ENCODE measurements at places on chromosomes 4 and X.

DNA sequence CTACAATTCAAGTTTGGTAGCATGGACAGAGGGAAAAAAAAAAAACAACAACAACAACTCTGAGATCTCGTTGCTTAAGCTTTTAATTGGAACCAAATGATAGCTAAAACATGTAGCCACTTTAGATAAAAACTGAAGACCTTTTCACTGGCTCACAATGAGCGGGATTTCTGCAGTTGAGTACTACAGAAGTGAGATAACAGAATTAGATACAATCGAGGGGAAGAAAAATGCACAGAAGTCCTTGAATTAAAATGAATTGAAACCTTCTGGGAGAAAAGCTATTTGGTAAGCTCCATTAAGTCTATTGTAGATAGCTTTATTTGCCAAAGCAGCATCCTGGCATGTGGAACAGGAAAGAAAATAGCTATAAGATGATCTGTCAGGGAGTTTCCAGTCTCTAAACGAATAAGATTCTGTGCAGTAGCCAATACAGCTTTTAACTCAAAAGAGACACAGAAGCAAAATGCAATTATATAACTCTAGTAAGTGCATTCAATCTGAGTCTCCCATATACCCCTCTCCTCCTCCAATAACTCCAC is 248.5 kb downstream of the ENOX2 start:
- DNase-seq, result no peak

- no peak for DNase-seq
Observed at GRCh38 chr4:4564522-4564921, 22.7 kb upstream of the STX18 start.

DNA sequence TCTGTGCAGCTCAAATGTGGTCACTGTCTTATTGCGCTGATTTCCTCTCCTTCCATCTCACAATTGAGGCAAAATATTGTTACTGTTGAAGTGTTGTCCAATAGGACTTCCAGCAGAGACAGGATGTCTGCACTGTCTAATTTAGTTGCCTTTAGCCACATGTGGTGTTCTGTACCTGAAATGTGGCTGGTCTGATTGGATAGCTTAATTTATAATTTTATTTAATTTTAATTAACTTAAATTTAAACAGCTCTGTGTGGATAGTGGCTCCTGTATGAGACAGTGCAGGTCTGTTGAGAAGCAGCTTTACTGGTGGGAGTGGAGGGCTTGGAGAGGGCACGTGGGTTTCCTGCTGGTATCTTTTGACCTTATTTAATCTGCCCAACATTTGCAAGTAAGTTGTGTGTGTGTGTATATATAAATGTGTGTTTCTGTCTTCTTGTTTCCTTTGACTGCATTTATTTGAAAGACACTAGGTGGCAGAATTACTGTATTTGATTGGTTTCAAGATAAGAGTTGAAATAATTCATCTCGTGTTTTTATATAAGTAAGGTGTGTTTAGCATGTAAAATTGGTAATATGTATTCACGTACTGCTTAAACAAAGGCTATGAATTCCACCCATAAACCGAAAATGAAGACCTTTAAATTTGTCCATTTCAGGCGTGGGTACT is 55.3 kb upstream of the MSANTD1 start:
- DNase-seq, result no peak

GRCh38 chr4:35216636-35217035 is 1027.7 kb downstream of the ARAP2 start:
- DNase-seq, result no peak

DNA sequence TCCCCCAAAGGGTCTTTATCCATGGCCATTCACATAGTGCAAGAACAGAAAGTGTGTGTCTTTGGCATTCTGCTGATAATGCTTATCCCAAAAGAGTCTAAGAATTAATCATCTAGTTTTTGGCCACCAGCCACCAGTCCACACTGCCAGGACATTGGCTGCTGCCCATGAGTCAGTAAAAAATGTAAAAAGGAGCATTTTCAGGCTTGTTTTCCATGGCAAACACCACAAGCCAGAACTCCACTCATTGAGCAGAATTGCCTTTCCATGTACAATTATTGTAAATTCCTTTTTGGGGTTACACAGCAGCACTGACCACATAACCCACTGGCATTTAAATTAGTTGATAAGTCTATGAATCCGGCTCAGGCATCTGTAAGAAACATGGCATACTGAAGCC is 89.2 kb upstream of the PRDX4 start:
- no peak for DNase-seq

DNA sequence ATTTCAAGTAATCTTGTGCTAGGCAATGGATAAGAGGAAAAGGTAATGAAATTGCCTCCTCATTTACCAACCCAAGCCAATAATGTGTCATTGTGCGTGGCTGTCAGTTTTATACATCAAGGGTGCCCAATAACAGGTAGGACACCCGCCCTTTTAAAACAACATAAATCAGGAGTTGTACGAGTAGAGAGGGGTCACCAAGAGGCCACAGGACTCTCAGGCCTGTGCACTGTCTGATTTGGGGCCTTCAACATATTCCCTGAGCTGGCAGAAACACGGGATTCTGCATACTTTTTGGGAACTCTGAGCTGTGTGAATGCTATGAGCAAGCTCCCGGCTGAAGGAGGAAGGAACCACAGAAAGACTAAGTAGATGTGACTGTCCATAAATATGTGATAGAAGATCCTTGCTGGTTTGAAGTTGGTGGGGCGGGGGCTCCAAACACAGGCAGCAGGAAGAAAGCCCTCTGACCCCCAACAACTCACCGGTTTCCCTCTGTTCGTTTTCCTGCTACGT is 82.7 kb upstream of the MAML3 start:
- no peak for DNase-seq

DNA sequence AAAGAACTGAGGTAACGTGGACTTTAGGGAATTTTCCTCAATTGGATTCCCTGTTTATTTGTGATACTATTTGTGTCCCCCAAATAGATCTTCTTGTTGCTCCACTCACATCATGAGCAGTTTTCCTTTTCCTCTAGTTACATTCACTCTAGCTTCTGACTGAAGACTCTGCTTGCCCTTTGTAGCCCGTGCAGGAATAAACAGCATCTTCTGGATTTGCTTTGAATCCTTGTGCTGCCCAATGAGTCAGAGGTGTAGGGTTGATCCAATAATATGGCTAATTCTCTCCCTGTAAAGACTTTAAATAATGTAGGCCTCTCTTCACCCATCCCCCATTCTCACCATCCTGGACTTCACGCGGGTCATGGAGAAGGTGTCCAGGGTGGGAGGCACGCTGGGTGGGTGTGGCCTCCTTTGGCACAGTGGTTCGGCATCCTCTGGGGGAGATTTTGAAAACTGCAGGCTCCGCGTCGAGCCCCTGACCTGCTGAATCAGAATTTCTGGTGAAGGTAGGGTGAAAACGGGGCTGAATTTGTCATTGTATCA is 9.0 kb downstream of the HAND2 start:
- DNase-seq, result no peak

- no peak for DNase-seq
Observed at GRCh38 chrX:10110984-10111363, 45.8 kb upstream of the CLCN4 start.

DNA sequence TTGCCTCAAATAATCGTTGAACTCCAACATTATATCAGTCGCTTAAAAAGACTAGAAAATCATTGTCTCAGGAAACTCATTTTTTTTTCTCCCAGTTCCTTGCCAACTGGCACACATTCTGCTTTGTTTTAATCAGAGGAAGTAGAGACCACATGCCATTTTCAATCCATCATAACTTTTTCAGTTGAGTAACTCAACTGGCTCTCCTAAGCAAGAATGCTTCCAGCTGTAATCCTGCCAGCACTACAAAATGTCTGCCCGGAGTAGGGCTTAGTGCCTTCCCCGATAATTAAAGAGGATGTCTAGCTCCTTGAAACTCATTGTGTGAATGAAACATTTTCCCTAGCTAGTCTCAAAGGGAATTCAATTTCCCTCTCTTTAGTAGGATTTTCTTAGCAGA is 33.0 kb downstream of the FREM3 start:
- DNase-seq, result peak; percentile 67

- DNase-seq, result no peak
Observed at GRCh38 chr4:103425406-103425805, 227.3 kb upstream of the CENPE start.

- no peak for DNase-seq
Observed at GRCh38 chr4:144547678-144548298, 98.2 kb upstream of the HHIP start.
